Kasumi-1 (cell line): ENCODE measurements at places on chromosomes 4 and X.
A peak's percentile ranks its signal among the peaks of the same experiment; 100 is the strongest.

DNA sequence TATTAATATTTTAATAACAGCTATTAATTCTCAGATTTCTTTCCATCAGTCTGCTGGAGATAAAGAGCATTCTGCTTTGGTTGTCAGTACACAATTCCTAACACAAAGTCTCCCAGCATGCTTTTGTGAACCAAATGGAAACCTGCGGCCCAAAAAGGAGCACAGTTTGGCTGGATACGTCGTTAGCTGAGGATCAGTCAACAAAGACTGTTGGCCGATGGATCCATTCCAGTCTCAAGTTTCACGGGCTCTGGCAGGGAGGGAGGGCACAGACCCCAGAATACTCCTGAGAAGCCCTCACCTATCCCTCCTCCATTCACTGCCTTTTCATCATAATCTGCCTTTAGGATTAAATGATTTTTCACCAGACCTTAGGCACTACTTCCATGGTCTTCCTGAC is 26.3 kb upstream of the PRSS48 start:
- DNase-seq = no peak

DNA sequence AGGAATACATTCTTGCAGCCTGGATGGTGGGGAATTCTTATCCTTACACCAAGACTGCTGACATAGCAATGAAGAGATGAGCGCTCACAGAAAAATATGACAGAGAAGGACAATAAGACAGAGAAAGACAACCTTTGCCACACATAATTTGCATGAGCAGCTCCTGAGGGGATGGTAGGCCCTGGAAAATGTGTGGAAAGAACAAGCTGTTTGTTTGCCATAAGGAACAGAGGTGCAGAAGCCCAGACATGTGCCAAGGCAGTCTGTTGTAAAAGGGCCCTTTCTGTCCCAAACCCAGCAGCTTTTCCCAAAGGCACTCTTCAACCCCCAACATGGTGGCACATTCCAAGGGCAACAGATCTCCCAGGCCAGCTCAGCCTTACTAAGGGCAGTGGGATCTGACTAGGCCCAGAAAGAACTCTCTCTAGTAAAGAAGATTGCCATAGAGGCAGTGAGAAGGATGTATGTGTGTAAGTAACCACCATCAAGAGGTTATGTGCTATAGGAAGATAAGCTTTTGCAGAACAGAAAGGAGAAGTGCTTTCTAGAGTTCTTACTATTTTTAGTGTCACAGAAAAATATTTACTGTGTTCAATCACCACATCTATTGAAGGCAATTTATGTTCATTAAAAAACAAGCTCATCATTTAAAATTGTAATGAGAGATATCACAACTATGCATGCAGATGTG is 287.0 kb upstream of the RASGEF1B start:
- DNase-seq = peak; percentile 40

DNA sequence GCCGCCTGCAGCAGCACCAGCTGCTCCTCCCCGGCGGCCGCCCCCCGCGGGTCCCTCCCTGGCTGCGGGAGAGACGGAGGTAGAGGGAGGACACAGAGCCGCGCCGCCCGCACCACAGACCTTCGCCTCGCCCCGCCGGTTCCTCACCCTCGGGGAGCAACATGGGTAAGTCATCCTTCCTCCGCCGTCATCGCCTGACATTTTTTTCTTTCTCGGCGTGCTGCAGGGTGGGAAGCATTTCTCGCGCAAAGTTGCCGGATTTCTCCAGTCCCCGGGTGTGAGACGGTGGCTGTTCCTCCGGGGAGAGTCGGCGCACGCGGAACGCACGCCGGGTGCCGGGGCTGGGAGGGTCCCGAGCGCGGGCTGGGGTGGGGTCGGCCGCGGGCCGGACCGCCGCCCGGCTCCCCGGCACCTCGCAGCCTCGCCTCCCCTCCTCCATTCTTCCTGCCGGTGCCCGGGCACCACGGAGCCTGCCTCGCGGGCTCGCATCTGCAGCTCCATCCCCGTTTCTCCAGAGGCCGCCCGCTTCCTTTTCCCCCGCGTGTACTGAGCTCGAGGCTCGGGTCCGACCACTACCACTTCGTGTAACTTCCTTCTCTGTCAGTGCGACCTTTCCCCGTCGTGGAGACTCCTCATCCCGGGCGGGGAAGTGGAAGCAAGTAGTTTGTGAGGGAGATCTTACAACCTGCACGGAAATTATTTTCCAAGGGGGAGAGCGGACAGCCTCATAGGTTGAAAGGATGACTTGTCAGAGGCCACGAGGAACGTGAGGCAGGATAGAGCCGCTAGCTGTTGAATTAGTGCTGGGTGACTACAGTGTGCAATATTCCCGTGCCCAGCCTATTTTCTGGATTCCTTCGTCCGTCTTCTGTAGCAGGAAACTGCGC is 464 bp downstream of the RAP1GDS1 start:
- DNase-seq = peak; percentile 76

- DNase-seq = no peak
Observed at GRCh38 chr4:79047316-79047715, 108.1 kb upstream of the PAQR3 start.

DNA sequence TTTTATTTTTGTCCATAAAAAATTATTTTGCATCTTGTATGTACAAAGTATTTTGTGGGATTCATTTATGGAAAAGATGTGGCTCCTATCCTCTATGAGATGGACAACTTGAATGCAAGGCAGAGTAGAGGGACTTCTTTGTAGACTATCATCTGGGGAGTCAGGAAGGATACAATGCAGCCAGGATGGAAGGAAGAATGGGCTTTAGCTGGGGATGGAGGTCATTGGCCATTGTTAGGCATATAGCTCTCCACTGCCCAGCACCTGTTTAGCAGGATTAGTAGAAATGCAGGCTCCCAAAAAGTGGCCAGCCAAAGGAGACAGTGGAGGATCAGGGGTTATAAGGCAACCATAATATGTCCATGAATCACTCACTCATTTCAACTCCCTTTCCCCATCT is 5.1 kb upstream of the TLL1 start:
- no peak for DNase-seq

- DNase-seq = peak; percentile 11
Observed at GRCh38 chr4:44869222-44869882, 143.0 kb upstream of the GNPDA2 start.

DNA sequence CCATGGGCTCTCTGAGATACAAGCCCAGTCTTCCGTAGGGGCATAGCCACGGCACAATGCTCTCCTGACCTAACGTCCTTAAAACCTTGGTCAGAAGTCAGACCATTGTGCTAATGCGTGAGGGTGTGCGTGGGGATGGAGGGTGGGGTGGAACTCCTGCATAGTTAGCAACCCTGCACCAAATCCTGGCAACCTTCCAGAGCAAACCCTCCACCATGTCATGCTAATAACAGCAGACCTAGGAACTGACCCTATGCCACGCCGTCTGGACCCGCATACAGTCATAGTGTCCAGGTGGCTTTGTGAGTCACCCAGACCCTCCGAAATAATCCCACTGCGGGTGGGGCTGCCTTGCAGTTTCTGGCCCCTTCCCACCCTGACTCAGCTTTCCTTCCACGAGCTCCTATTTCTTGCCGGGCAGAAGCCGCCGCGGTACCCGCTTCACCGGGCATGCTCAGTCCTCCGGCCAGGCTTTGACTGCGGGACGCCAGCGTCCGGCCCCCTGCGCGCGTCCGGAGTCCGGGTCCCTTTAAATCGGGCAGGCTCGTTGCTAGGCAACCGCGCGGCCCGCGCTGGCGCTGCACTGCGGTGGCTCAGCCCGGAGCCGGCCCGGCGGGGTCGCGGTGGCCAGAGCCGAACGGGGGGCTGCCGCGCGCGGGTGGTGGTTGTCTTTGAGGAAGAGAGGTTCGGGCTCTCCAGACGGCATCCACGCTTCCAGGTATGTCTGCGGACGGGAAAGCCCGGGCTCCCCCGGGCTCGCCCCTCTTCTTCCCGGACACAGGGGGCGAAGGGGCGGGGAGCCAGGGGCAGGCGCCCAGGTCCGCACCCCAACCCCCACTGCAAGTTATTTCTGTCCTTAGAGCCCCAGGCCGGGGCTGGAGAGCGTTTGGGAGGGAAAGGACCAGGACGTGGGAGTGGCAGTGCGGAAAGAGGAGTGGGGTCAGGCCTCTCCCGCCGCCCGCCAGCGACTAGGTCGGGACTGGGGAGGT is at the start of gene CCDC160:
TSS of gene CCDC160 (plus strand) at position 557 of the 989 bp plus-strand sequence. CDS start 7,619 bp downstream, outside the sequence.
- DNase-seq = no peak

GRCh38 chrX:119121341-119121740 is 6.3 kb downstream of the KIAA1210 start:
- DNase-seq = no peak

DNA sequence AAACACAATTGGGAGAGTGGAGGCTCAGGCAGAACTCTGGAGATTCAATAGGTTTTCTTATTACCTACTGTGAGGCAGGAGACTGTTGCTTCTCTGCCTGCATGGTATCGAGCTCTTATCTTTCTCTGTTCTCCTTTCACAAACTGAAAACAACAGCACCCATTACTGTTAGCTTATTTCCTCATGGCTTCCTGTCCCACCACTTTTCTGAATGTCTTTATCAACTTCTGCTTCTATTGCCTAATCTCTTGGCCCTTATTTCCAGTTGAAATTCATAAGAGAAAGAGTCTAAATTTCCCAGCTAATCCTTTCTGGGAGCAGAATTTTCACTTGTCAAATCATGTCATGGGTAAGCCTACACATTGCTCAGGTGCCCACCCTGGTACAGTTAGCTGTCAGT is 46.8 kb upstream of the NDST3 start:
- peak; percentile 45 for DNase-seq

DNA sequence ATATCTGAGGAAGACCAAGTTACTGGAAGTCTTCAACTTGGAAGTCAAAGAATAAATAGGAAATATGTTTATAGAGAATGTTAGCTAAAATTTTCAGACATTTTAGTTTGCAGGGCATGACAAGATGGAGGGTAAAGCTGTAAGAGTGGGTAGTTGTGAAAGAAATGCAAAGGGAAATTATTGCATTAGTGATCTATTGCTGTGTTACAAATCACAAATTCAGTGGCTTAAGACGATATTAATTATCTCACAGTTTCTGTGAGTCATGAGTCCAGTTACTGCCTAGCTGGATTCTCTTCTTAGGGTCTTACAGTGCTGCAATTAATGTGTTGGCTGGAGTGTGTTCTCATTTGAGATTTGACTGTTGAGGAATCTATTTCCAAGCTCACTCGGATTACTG is 62.9 kb upstream of the CAMK2D start:
- no peak for DNase-seq

DNA sequence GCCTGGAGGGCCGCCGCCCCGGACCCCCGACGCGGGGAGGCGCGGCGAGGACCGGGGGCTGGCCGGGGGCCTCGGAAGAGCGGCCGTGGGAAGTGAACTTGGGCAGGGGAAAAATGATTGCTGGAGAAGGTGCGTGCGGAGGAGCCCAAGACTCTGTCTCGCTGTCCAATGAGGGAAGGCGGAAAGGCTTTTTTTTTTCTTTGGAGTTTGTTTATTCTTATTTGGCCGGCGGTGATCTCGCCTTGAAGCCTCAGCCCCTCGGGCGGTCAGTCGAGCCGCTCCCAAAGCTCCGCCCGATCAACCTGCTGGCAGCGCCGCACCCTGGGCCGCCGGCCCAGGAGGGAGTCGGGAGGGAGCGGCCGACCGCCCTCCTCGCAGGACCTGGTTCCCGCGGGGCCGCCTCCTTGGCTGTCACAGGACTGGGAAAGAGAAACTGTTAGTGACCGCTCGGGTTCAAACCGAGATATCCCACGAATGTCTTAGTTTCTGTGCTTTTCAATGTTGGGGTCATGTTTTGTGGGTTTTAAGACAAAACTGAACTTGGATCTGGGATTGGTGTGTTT is 2.5 kb downstream of the CPEB2 start:
- DNase-seq = peak; percentile 34

GRCh38 chr4:143616771-143617170 is 83.7 kb downstream of the FREM3 start:
- DNase-seq = no peak

DNA sequence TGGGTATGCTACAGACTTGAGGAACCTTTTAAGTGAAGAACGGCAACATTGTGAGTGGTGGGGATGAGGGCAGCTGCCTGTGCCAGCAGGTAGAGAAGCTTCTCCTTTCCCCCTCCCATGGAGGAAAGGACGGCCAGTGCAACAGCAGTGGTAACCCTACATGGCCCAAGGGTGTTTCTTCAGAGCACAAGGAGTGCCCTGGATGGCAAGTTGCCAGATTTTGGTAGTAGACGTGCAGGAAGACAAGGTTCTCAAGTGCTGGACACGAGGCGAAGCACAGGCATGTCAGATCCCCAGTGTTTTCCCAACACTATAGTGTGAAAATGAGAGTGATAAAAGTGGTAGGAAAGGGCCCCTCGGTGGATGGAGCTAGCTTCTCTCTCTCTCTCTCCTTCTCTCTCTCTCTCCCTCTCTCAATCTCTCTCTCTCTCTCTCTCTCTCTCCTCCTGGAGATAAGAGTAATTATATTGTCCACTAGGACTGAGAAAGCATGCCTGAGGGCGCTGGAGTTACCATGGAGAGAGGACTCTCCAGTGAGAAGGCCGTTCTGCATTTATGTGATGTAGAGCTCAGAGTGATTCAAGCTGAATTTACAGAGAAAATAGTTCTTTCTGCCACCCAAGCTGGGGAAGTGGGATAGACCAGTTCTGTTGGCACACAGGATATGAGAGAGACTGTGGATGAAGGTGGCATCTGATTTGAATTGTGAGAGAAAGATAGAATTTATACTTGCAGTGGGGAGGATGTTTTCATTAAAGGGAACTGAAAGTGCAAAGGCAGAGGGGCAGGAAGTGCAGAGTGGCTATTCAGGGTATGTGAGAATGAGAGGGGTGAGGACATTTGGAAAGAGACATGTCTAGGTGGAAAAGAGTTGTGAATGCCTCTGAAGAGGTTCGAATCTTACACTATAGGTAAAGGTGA is 25.7 kb upstream of the TRPC3 start:
- no peak for DNase-seq

DNA sequence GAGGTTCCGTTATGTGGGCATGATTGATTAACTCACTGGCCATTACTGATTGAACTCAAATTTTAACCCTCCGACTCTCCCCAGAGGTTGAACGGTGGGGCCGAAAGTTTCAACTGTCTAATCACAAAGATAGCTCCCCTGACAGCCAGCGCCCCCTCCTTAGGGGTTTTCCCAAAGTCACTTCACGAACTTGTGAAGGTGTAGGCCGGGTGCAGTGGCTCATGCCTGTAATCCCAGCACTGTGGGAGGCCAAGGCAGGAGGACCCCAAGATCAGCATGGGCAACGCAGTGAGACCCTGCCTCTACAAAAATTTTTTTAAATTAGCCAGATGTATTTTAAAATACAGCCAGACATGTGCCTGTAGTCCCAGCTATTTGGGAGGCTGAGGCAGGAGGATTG is 39.8 kb upstream of the RBM47 start:
- no peak for DNase-seq

GRCh38 chrX:48927123-48927522 is 8.3 kb upstream of the PIM2 start:
- DNase-seq = no peak

- DNase-seq = no peak
Observed at GRCh38 chr4:119715490-119716445, 87.2 kb upstream of the PDE5A start.

- DNase-seq = no peak
Observed at GRCh38 chr4:64857815-64858214, 448.6 kb upstream of the TECRL start.

DNA sequence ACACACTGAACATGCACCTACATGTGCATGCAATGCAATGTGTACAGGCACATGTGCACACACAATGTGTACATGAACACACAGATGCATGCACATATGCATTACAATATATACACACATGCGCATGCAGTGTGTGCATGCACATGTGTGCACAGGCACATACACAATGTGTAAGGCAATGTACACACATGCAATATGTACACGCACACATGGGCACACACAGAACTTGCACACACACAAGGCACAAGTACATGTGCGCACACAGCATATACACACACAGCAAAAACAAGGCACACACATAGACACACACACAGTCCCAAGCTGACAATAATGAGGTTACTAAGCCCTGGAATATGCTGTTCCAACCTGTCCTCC is 76.3 kb downstream of the EVC2 start:
- DNase-seq = no peak

GRCh38 chrX:153701706-153702105 is 14.0 kb downstream of the SLC6A8 start:
- no peak for DNase-seq
